ENCODE measurements at places on chromosomes 6 and 20.

DNA sequence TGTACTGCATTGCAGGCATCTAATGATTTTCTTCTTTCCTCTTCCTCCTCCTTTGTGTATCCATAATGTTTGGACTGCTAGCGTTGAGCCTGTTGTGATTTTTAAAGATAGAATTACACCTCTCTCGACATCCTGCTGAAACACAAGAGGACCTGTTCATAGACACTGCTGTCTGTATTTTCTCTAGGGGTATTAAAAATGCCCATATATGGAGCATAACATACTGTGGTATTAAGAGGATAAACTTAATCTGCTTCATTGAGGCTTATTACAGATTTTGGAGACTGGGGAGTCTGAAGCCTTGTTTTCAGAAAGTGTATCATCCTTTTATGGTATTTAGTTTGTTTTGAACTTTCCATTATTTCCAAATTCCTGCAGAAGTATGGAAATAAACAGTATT lies 414.3 kb downstream of the CDKAL1 start:
- DNase-seq, result no peak

DNA sequence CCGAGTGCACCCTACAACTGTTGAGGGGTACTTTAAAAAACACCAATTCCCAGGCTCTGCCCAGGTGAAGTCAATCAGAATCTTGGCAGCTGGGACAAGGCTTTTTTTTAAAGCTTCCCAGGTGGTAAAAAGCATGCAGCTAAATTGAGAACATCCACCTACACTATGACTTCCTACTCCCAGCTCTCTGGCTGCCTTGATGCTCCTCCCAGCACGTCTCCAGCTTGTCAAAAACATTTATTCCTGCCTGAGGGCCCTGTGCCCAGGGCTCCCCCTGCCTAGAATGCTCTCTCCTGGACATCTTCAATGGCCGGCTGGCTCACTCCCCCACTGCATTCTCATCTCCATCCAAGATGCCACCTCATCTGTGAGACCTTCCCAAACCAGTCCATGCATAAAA lies 9.9 kb downstream of the ZBTB24 start:
- no peak for DNase-seq

- no peak for DNase-seq
These were observed 5.9 kb downstream of the HCRTR2 start for GRCh38 chr6:55180258-55180657.

DNA sequence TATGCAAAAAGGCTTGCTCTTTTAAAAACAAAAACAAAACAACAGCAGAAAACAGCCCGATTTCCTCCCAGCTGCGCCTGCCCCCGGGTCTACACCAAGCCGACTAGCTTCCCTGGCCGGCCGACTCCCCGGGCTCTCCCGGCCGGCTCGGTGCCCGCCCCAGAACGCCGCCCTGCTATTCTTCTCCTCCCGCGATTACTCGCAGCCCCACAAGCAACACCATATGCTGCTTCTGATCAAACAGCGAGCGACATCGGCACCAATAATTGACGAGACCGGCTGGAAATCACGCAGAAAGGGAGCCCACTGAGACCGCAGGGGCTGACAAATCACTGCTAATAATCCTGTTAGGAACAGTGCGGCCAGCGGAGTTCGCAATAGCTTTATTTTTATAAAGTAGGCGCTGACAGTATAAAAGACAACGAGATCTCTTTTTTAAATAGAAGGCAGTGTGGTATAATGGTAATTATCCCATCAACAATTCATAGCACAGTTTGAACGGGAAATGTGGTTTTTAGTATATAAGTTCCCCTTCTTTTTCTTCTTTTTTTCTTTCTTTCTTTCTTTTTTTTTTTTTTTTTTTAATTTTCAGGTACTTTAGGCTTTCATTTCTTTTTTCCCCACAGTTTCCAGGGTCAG lies 3.3 kb downstream of the SIM1 start:
- no peak for DNase-seq

- DNase-seq, result no peak
These were observed 121.4 kb upstream of the ADGRF1 start for GRCh38 chr6:47163536-47163935.

GRCh38 chr20:4305091-4305490 lies 289.7 kb upstream of the RNF24 start:
- no peak for DNase-seq
